ENCODE measurements at places on chromosomes 1 and 21.

DNA sequence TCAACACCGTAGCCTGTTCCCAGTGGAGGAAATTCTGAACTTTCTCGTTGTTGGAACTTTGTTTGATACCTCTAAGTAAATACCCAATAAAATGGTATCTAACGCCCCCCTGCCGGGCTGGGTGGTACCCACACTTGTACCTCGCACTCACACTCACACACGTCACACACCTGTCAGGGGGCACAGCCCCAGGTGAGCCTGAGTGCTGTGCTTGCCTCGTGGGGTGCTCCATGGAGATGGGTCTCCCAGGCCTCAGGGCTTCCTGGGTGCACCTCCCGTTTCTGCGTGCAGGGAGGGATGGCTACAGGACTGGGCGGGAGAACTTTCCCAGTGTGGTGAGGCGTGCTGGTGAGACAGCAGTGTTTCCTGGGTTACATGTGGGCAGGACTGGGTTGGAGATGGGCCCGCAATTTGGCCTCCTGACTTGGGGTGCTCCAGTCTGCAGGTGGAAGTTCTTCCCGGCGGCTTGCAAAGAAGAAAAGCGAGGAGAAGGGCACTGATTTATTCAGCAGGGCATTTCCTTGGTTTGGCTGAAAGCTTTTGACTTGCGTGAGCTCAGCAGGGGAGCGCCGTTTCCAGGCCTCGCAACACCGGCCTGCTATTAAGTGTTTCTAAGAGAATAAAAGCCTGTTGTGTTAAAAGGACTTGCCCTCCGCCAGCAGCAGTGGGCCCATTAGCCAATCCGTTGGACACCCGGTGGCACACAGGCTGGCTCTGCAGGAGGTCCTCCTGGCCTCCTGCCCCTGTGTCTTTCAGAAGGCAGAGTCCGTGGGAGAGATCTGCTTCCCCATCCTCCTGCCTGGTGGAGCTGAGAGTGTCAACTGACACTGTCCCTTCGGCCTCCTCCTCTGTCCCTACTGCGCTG is 79.7 kb downstream of the KIF26B start:
- no peak for DNase-seq

GRCh38 chr1:186793582-186793927 is 35.2 kb upstream of the PLA2G4A start:
- no peak for DNase-seq

GRCh38 chr1:207124389-207124788 is 20.4 kb downstream of the C4BPA start:
- DNase-seq, result no peak

- DNase-seq, result no peak
Observed at GRCh38 chr1:229209816-229210215, 61.1 kb upstream of the RAB4A start.

DNA sequence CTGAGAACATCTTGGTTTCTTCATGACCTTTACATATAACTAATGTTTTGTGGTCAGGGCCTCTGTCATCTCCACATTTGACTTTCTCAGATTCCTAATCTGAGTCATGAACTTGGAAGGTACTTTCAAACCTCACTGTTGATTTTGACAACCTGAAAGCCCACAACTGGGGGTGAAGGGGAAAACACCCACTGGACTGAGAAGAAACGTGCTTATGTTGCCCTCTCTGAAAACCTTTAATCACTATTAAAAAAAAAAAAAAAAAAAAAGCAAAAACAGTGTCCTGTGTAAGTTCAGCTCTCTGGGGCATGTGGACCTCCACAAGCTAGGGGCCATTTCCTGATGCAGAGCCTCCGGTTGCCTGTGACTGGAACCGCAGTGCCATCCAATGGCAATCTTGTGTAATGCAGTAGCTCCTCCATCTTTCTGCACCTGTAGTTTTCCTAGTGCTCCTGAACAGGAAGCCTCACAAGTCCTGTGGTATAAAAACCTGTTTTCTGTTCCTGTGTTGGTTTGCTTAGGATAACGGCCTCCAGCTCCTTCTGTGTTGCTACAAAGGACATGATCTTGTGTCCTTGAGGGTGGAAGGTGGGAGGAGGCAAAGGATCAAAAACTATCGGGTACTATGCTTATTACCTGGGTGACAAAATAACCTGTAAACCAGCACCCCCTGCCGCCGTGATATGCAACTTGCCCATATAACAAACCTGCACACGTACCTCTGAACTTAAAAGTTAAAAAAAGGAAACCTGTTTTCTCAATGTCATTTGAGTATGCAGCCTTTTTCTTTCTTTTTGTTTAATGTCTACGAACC is 124.5 kb downstream of the ZNF648 start:
- DNase-seq, result peak; percentile 7

DNA sequence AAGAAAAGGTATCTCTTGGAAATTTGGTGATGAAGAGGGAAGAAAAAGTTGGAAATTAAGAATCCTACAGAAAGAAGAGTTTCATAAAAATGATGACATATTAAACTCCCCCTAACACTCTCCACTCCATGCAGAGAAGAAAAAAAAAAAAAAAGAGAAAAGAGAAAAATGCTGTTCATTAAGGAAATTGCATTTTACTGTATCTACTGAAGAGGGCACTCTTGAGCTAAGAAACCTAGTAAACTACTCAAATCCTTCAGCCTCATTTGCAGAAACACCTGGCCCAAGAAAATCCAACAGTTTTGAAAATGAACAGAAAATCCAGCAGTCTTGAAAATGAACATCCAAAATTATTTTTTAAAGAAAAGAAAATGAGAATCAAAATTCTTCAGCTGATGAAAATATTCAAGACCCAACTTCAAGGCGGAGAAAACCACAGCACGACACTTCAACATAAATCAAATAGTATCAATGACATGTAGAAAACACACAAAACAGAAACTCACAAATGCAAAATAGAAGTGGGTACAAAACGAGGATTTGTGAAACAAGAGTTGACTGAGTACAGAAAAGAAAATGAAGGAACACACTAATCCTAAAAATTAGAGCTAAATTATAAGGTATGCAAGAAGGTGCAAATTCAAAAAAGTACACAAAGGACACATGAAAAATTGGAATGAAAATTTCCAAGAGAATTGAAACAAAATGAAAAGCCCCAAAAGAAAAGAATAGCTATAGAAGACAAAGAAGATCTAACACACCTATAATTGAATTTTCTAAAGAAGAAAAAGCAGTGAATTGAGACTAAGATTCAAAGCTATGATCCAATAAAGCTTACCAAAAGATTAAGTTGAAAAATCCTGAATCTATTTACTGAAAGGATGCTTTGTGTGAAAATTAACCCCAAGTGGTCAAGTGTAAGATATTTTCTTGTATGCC is 73.2 kb upstream of the DNAJC6 start:
- DNase-seq, result no peak

DNA sequence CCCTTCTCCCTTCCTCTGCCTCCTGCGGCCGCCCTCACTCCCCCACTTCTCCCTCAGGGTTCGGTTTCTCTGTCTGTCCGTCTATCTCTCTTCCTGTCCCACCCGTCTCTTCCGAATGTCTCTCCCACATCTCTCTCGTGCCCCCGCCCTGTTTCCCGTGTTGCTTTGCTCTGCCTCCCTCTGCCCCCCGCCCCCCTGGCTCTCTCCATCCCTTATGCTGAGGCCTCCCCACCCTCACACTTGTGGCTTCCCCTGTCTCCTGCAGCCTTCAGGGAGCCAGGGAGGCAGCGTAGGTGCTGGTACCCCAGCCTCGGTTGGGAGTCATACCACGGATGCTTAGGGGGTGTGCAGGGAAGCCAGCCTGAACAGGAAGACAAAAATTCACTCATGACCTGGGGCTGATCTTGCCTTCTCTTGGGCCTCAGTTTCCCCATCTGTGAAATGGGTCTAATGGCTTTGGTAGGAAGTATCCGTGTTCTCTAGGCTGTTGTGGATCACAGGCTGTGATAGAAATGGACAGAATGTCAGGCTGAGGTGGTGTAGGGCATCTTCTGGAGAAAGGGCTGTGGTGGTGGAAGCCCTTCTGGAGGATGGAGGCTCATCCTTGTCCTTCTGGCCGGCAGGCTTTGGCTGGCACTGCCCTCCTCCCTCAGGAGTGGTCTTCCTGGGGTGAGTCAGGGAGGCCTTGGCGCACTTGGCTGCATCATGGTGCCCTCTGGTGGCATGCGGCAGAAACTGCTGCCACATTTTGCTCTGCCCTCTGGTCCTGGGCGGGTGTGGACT is 55.5 kb downstream of the FOXO6 start:
- peak; percentile 47 for DNase-seq

GRCh38 chr1:179599623-179600249 is 8.1 kb downstream of the TDRD5 start:
- DNase-seq, result no peak

GRCh38 chr21:34148419-34148804 is 75.0 kb downstream of the MRPS6 start:
- DNase-seq, result no peak

- no peak for DNase-seq
Observed at GRCh38 chr1:58764294-58764978, 19.4 kb downstream of the JUN start.

DNA sequence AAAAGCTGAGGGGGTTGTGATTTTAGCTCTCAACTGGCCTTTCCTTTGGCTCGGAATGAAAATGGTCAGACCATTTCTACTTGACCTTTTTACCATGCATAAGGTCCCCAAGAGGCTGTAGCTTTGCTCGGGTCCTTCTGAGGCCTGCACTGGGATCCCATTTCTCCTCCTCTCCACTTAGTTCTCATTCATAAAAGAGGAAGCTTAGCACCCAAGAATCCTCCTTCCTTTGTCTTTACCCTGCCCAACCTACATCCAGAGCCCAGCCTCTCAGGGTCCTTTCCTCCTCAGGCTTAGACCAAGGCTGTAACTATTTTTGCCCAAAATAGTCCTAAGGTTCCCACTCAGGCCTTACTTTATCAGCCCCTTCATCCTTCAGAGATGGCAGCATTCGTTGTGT is 6.0 kb upstream of the SLC27A3 start:
- DNase-seq, result no peak

DNA sequence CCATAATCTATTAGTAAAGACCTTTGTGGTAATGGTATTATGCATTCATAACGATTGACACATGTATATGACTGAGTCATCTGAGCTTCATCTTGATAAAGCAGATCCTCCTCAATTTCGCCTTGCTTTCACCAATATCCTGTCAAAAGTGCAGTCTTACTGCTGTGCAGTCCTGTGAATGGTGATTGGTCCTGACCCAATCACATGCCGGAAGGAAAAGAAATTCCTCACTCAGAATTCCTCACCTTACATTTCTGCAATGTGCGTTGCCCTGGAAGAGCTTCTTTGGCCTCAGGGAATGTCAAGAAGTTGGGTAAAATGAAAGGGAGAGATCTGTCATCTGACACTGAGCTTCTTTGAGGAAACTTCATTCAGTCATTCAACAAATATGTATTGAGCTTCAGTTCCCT is 121.0 kb upstream of the TSPAN2 start:
- no peak for DNase-seq

- no peak for DNase-seq
Observed at GRCh38 chr1:47558601-47559593, 121.1 kb downstream of the FOXD2 start.

DNA sequence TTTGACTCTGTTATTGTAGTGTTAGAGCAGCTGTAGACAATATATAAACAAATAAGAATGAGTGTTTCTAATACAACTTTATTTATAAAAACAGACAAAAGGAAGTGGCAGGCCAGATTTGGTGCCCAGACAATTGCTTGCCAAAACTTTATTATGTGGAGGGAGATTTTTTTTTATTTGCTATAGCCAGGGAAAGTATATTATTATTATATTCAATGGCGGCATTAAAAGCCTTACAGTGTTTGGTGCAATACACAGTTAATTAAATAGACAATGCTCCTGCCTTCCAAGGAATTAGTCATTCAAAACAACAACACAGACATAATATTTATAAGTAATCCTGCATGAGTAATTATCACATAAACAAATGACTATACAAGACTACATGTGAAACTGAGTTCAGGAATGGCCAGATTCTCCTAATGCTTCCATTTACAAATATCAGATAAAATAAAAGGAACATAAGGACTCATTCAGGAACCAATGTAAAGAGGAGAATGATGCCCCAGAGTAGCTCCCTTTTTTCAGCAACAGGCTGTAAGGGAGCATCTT is 10.6 kb upstream of the RC3H1 start:
- no peak for DNase-seq

- DNase-seq, result no peak
Observed at GRCh38 chr1:7960867-7961215, 670 bp upstream of the PARK7 start.

DNA sequence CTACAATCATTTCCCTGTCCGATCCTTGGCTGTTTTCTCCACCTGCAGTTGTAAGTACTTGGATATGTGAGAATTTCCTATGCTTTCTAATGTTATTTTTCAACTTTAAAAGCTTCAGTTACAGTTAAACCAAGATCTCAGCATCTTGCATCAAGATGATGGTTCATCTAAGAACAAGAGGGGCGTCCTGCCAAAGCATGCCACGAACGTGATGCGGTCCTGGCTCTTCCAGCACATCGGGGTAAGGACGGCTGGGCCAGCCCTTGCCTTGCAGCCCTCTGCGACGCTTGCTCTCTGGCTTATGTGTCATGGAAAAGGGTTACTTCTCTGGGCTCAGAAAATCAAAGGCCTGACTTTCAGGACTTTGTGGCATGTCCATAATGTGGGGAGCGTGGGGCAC is 46.8 kb downstream of the PKNOX1 start:
- DNase-seq, result no peak

DNA sequence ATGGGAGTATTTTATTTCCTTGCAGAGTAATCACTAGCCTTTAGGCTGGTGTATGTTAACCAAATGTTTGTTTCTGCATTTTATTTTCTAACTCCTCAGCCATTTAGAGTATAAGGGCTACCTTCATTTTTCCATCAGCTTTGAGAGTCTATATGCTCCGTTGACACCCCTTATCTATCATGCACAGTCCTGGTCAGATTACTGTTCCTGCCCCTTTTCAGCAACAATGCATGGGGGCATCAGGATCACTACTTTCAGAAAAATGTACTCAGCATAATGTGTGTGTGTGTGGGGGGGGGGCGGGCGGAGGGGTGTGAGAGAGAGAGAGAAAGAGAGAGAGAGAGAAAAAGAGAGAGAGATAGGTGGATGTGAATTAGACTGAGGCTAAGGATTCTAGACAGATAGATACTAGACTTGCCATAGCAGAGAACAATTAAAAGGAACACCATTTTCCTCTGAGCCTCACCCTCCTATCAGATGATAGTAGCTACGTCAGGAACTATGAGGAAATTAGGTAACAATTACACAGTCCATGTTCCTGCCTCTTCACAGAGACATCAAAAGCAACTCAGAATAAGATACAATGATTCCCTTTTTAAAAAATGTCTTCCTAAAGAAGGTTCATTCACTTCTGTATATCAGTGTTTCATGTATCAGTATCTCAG is 40.8 kb downstream of the FCER1A start:
- no peak for DNase-seq

GRCh38 chr1:68230901-68231626 is 1.3 kb downstream of the WLS start:
- DNase-seq, result no peak

DNA sequence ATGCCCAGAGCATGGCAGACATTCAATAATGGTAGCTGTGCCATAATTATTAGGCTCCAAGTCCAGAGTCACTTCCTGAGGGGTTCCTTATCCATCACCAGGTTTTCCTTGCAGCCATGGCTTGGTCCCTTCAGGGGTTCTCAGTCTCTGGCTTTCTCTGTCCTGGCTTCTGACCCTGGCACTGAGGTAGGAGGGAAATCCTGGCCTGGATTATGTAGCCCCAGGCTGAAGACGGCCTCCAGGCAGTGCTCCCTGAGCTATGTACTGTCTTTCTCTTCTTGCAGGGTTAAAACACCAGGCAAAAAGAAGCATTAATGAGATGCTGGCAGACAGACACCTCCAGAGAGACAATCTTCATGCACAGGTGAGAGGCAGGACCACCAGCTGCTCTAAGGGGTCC is 9.5 kb upstream of the PADI3 start:
- DNase-seq, result no peak

GRCh38 chr1:10586125-10586524 is 111.4 kb downstream of the PEX14 start:
- no peak for DNase-seq
